H1 (cell line): ENCODE measurements at places on chromosomes 1 and 21.

DNA sequence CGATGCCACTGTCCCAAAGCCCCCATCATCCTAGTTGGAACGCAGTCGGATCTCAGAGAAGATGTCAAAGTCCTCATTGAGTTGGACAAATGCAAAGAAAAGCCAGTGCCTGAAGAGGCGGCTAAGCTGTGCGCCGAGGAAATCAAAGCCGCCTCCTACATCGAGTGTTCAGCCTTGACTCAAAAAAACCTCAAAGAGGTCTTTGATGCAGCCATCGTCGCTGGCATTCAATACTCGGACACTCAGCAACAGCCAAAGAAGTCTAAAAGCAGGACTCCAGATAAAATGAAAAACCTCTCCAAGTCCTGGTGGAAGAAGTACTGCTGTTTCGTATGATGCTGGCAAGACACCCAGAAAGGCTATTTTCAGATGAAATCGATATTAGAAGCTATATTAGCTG lies 8.1 kb downstream of the RHOU start:
- peaks cover 12% of the 10 kb centered on the region; the same call in 1 of the 2 replicates for H3K36me3 ChIP-seq
- no peaks in the 10 kb centered on the region for H3K27me3 ChIP-seq
- H3K27ac ChIP-seq = no peak overlapping the region
- no peaks in the 10 kb centered on the region for H3K4me1 ChIP-seq
- no peak for DNase-seq
- H3K4me3 ChIP-seq = no peak overlapping the region

DNA sequence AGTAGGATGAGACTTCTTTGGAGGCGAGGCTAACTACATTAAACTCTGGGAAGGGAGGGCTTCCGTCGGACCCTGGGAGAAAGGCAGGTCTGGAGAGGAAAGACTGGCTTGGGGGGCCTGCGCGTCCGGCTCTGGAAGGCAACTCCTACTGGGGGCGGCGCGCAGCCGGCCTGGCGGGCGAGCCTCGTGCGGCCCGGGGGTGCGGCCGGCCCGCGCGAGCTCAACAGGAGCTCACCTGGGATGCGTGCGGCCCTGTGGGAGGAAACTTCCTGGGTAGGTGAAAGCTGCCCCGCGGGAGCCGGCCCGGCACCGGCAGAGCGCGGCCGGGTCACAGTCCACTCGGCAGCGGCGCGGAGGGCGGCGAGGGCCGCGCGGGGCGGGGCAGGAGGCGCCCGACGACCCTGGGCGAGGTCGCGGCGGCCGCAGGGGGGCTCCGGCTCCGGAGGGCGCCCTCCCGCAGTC lies 449 bp downstream of the EPS15 start:
- H3K27me3 ChIP-seq = no peaks in the 10 kb centered on the region
- DNase-seq = no peak
- H3K36me3 ChIP-seq = no peaks in the 10 kb centered on the region
- peak overlapping the region; percentile 53; the same call in 1 of the 2 replicates for H3K27ac ChIP-seq
- peak overlapping the region; percentile 92 for H3K4me3 ChIP-seq

DNA sequence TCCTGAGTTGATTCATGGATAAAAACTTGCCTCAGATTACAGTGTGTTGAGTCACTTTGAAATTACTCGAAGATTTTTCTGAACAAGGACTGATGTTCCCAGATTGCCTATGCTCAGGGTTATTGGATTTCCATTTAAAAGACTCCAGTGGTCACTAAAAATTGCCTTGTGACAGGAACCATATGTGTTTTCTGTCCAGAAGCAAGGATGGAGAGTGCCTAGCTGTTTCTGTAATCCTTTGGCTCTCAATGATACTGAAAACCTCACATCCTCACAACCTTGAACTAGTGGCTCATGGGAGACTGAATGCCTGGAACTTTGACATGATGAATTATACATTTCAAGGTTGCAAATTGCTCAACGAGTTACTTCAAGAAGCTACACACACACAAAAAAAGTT lies 1271.8 kb downstream of the BRINP3 start:
- H3K4me1 ChIP-seq = no peaks in the 10 kb centered on the region
- H3K4me3 ChIP-seq = no peak overlapping the region
- H3K27ac ChIP-seq = no peak overlapping the region
- no peaks in the 10 kb centered on the region for H3K36me3 ChIP-seq

GRCh38 chr1:226658546-226659125 lies 80.4 kb downstream of the ITPKB start:
- H3K27me3 ChIP-seq = no peaks in the 10 kb centered on the region
- DNase-seq = no peak
- peaks cover 20% of the 10 kb centered on the region for H3K4me1 ChIP-seq
- no peak overlapping the region for H3K4me3 ChIP-seq
- H3K27ac ChIP-seq = no peak overlapping the region

DNA sequence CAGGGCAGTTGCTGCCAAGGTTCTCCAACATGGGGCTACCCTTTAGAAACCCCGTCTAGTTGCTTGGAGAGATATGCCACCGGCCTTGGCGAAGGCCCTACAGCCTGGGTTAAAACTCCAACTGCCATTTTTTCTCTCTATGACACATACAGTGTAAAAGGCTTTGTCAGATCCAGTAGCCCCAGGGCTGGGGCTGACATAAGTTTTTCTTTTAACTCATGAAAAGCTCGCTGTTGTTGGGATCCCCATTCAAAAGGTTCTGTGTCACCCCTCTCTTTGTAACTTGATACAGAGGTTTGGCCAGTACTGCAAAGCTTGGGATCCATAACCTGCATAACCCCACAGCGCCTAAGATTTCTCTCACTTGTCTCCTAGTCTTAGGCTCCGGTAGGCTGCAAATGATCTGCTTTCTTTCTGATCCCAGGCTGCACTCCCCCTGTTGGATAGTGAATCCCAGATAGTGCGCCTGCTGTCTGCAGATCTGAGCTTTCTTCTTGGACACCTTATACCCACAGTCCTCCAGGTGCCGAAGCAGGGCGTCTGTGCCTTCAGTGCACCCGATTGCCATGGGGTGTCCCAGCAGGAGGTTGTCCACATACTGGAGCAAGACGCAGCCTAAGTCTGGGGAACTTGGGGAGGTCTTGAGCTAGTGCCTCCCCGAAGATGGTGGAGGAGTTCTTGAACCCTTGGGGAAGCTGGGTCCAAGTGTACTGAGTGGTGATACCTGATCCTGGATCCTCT lies 406.2 kb downstream of the TGFB2 start:
- H3K36me3 ChIP-seq = no peaks in the 10 kb centered on the region
- no peaks in the 10 kb centered on the region for H3K27me3 ChIP-seq
- DNase-seq = no peak
- no peak overlapping the region for H3K27ac ChIP-seq
- no peaks in the 10 kb centered on the region for H3K4me1 ChIP-seq
- H3K4me3 ChIP-seq = no peak overlapping the region

- no peak overlapping the region for H3K27ac ChIP-seq
- no peak overlapping the region for H3K4me3 ChIP-seq
- H3K36me3 ChIP-seq = no peaks in the 10 kb centered on the region
- no peak for DNase-seq
- H3K27me3 ChIP-seq = no peaks in the 10 kb centered on the region
Measured at GRCh38 chr1:109391626-109392025, 6.1 kb downstream of the SORT1 start.

DNA sequence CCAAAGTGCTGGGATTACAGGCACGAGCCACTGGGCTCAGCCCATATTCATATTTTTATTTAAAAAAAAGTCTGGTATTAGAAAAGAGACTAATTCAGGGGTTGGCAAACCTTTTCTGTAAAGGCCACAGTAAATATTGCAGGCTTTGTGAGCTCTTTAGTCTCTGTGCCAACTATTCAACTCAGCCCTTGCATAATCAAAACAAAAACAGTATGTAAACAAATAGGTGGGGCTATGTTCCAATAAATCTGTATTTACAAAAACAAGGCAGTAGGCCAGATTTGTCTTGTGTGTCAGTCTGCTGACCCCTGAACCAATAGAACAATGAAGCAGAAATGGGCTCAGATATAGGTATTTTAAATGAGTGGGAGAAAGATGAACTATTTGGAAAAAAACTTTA lies 49.3 kb downstream of the CDC42BPA start:
- H3K4me1 ChIP-seq = no peaks in the 10 kb centered on the region
- no peak overlapping the region for H3K4me3 ChIP-seq
- no peaks in the 10 kb centered on the region for H3K36me3 ChIP-seq
- no peak overlapping the region for H3K27ac ChIP-seq

DNA sequence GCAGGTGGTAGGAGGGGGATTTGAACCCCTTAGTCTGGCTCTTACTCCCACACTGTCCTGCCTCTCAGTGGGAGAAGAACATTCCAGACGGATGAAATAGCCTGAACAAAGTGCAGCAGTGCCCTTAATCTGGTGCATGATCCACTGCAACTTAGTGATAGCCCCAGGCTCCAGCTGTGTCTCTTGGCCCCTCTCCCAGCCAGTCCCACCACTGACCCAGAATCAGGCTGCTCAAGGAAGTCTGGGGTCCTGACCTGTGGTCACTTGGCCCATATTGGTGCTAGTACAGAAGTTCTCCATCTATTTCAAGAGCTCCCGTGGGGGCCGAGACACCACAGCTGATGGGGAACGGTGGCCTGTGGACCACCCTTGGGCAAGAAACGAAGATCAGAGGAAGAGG lies 255.0 kb downstream of the KAZN start:
- DNase-seq = no peak
- H3K36me3 ChIP-seq = no peaks in the 10 kb centered on the region
- H3K27me3 ChIP-seq = no peaks in the 10 kb centered on the region
- no peaks in the 10 kb centered on the region; the same call in 1 of the 2 replicates for H3K4me1 ChIP-seq

DNA sequence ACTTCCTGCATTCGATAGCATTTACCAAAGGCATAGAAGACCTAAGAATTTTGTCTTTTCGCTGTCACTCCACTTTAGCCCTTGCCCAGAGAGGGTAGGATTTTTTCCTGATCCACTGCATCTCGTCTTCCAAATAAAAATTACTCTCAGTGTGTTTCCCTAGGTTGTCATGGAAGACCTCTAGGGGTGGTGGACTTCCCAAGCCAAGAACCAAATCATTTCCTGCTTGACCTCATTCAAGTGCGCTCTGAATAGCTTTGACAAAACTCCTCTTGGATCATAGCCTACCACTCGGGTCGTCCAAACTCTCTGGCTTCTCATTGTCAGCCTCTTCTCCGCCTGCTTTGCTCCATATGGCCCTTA lies 431 bp upstream of the C1orf52 start:
- H3K36me3 ChIP-seq = peaks cover 5% of the 10 kb centered on the region; the same call in 1 of the 2 replicates
- H3K27me3 ChIP-seq = no peaks in the 10 kb centered on the region
- no peak overlapping the region for H3K4me3 ChIP-seq
- no peak for DNase-seq

GRCh38 chr1:97721221-97721620 lies 199.6 kb downstream of the DPYD start:
- no peak for DNase-seq
- no peak overlapping the region for H3K27ac ChIP-seq
- no peak overlapping the region for H3K4me3 ChIP-seq
- no peaks in the 10 kb centered on the region for H3K36me3 ChIP-seq

- no peak for DNase-seq
- no peaks in the 10 kb centered on the region for H3K27me3 ChIP-seq
- no peak overlapping the region for H3K4me3 ChIP-seq
Measured at GRCh38 chr1:67170751-67171573, 4.7 kb downstream of the IL23R start.

- H3K36me3 ChIP-seq = no peaks in the 10 kb centered on the region
- no peaks in the 10 kb centered on the region for H3K4me1 ChIP-seq
- H3K27me3 ChIP-seq = no peaks in the 10 kb centered on the region
Measured at GRCh38 chr1:199247891-199248290, 609.1 kb downstream of the PTPRC start.

GRCh38 chr21:43318841-43319781 lies 107.8 kb downstream of the SIK1 start:
- no peak for DNase-seq
- H3K36me3 ChIP-seq = no peaks in the 10 kb centered on the region
- no peaks in the 10 kb centered on the region for H3K4me1 ChIP-seq
- H3K27me3 ChIP-seq = no peaks in the 10 kb centered on the region
- no peak overlapping the region for H3K4me3 ChIP-seq

DNA sequence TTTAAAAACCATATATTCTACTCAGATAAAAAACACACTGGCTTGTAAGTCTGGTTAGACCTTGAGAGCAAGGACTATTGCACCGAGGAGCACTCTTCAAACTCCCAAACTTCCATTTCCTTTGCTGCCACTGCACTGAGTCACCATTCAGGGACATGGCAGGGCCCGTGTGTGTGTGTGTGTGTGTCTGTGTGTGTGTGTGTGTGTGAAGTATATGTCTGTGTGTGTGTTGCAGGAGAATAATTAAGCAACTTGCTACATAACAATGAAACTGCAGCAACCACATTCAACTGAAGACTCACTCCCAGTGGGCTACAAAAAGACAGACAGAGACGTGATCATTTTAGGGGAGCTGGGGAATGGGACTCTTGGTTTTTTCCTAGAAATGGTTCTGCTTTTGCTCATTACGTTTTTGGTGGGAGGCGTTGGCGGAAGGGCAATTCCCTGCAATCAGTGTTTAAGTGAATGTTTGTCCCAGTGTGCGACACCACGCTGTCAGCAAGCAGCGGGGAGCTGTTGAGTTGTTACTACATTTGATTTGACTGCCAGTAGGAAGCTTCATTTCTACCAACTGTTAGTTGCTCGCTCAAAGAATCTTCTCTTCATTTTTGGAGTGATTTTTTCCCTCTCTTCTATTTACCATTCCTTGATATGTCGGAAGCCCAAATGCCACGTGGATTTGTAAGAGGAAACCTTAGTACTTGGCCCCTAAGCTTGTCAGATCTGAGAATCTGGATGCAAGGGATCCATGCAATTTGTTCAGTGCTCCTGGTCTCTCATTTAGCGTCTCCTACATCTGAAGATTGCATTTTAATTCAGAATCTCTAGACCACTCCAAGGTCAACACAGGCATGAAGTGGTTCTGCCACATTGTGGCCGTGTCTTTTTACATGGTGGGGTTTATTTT lies 36.1 kb downstream of the ESRRG start:
- no peak for DNase-seq
- no peaks in the 10 kb centered on the region for H3K36me3 ChIP-seq
- H3K4me3 ChIP-seq = no peak overlapping the region
- no peaks in the 10 kb centered on the region for H3K27me3 ChIP-seq
- no peak overlapping the region for H3K27ac ChIP-seq

DNA sequence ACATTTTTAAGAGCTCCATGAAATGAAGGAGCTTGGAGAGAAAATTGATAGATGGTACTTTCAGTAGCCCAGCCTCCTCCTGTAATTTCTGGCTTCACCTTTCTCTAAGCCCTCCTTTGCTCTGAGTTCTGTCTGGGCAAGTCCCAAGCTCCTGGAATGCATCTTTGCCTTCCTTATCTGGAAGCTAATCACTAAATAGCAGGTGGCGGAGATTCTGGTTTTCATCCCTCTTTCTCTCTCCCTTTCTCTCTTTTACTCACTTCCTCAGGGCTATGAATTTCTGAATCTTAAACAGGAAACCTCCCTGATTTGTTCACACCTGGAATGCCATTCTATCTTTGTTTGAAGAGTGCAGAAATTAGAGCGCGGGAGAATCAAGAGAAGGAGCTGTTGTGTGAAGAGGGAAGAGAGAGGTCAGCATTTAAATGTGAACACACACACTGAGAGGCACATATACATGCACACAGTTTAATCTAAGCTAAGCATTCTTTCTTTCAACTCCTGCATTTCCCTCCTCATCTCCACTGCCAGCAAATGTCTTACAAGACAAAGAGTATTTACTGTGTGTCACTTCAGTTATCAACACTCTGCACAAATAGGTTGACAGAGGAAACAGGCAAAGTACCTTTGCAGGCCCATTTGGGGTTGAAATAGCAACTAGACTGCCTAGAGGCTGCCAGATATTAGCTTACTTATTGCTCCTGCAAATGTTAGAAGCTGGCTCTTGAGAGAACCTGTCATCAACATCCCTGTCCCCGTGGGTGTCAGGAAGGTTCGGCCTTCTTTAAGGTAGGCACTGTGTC lies 199.4 kb upstream of the CAMK1G start:
- no peaks in the 10 kb centered on the region for H3K36me3 ChIP-seq
- H3K4me3 ChIP-seq = no peak overlapping the region
- peaks cover 9% of the 10 kb centered on the region; the same call in 1 of the 2 replicates for H3K4me1 ChIP-seq
- H3K27me3 ChIP-seq = no peaks in the 10 kb centered on the region
